ENCODE measurements at places on chromosomes 13 and 19. TPM values are rescaled to one million over a fixed set of nuclear protein-coding genes. Genes with fewer than 3 reads are reported as not detected.

GRCh38 chr13:42028113-42028799 lies 20.2 kb upstream of the DGKH start:
- DNase-seq, result no peak

GRCh38 chr19:10086591-10087192 lies 575 bp downstream of the SHFL start:
- DNase-seq, result no peak

DNA sequence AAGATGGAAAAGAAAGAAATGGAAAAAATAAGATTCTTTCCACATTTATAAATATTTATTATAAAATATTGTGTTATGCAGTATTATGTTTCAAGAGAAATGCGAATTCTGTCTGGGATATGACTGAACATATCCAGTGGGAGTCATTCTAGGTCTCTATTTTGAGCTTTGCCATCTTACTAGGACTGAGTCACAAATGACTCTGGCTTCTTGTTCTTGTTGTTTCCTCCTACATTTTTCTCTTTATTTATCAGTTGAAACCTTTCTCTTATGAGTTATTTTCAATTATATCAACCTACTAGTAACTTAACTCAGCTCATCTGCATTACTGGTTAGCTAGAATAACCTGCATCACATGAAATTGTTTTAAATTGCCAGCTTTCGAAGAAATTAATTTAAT lies 1247.3 kb downstream of the SLITRK1 start:
- DNase-seq, result no peak

- DNase-seq, result no peak
These were observed 57.5 kb downstream of the ZAR1L start for GRCh38 chr13:32257649-32258048.

DNA sequence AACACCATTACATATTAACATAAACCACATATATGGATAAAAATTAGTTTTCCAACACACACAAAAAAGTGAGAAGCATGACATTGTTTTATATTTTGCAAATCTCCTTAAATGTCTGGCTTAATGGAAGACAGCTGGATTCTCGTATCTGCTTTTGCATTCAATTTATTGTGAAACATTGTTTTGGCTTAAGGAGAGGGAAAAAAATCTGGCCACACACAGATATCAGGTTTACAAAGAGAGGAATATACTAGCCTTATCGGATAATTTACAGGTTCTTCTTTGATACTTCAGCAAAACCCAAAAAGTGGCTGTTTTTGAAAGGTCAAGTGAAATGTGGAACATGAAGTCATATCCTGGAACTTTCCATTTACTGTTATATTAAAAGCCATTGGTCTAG lies 523.5 kb upstream of the ARGLU1 start:
- DNase-seq, result no peak

DNA sequence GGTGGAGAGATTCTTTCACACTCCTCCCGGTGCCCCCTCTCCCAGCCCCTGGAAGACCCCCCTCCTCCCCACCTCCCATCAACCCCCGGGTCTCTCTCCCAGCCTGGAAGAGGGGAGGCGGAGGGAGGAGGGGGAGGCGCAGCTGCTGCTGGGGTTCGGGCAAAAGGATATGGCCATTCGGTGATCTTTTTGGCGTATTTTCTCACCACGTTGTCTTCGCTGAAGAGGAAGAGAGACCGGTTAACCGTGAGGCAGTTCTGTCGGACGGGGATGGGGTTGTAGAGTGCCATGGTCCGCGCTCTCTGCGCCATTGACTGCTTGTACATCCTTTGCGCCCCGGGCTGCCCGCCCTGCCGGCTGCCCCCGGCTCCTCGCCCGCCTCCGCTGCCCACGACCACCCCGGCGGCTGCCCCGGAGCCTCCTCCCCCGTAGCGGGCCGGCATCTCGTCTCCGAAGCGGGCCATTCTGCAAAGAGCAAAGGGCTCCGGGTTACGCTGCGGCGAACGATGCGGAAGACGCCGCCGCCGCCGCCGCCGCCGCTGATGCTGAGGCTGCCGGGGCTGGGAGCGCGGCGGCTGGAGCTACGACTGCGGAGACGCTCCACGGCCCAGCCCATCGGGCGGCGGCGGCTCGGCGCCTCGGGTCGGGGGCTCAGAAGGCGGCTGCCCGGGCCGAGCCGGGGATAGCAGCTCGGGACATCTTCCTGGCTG lies 363 bp downstream of the CACNA1A start:
- DNase-seq, result peak; percentile 46

DNA sequence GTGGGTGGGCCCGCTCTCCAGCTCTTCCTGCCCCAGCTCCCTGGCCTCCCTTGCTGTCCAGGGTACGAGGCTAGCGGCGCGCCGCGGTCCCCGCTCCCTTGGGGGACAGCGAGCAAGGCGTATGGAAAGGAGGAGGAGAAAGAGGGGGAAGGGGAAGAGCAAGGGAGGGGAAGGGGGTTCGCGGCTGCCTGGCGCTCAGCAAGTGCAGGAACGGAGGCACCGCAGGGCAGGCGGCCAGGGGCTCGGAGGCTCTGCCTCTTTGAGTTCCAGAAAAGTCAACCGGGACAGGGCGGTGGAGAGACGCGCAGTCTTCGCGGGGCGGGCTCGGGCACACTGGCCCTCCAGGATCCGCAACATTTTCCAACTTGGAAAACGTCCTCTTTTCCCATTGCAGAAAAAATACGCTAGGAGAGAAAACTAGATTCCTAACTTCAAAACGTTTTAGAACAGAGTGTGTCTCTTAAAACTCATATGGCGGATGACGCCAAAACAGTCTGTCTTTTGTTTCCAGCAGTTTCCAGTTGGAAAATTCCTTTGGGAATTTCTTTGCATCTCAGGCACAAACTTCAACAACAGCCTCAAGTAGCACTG lies 23.1 kb upstream of the TNFRSF19 start:
- DNase-seq, result peak; percentile 51

RASAL3 gene
- 1.9 TPM for total RNA-seq

DLEU7 gene
- 1.5 TPM for total RNA-seq

MAST1 gene
- 11.8 TPM for total RNA-seq

LCP1 gene
- 1.1 TPM for total RNA-seq
